HS-5 (cell line): ENCODE measurements at places on chromosomes 3 and 15.

DNA sequence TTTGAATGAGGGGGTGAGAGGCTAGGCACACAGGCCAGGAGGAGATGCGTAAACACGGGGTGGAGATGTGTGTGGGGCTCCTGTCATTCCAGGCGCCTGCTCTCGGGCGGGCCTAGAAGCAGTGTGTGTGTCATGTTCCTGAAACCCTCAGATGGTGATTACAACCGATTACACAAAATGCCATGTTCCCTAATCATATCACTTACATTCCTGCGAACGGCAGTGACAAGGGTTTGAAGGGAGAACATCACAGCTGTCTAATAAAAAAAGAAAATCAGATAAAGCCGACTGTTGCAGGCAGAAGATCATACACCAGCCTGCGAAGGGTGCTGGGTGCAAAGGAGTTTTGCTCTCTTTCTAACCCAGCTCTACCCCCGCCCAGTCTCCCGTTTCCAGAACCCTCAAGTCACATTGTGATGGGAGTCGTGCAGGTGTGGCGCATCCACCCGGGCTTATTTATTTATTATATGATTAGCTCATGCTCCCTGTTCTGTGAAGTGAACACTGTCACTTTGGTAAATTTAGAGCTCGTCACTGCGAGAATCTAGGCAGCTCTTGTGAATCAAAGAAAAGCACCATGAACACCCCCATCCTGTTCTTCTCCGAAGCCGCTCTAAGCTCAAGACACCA lies 140.3 kb downstream of the NR2F2 start:
- no peak for DNase-seq

- DNase-seq, result no peak
Observed at GRCh38 chr3:159616234-159616825, 372.3 kb upstream of the IL12A start.

DNA sequence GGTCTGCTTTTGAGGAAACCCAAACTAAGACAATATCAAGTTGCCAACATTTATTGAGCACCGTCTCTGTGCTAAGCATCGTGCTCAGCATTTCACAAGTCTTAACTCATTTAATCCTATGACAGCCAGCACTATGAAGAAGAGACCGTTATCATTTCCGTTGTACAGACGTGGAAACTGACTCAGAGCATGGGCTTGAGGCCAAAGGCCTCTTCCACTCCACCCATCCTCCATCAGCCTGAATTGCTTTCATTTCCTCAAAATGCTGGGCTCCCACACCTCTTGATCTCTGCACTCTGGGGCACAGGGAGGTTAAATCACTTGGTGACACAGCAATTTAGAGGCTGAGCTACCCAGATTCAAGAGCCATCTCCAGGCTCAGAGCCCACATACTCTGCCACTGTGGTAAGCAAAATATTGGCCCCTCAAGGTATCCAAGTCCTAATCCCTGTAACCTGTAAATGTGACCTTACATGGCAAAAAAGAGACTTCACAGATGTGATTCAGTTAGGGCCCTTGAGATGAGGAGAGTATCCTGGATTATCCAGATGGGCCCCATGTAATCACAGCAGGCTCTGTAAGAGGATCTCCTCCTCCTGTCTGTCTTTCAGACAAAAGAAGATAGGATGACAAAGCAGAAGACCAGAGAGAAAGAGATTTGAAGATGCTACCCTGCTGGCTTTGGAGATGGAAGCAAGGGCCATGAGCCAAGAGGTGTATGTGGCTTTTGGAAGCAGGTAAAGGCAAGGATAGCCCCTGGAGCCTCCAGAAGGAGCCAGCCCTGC lies 24.3 kb upstream of the FLNB start:
- DNase-seq, result peak; percentile 93

DNA sequence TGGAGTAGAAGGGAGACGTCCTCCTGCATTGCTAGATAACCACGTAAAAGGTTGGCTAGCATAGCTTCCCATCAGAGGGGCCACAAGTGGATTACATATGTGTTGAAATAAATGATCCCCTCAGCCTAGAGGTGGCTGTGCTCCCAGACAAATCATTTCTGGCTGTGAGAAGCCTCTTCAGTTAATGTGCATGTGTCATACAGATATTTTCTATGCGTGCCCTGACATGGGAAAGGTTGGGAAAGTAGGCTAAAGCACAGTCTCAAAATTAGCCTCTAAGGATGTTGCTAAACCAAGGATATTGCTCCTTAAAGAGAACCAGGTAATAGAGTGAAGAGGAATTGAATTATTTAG lies 17.8 kb downstream of the USP3 start:
- no peak for DNase-seq

- DNase-seq, result no peak
Observed at GRCh38 chr3:55490276-55490913, 3.3 kb upstream of the WNT5A start.

GRCh38 chr15:29252234-29252633 lies 17.4 kb downstream of the NSMCE3 start:
- no peak for DNase-seq
